ENCODE measurements at places on chromosomes 7 and 10. TPM values are rescaled to one million over a fixed set of nuclear protein-coding genes. Genes with fewer than 3 reads are reported as not detected.
A peak's percentile ranks its signal among the peaks of the same experiment; 100 is the strongest.

Gene CFAP46
- polyA plus RNA-seq: 0.73 TPM

Gene ZNF398
- polyA plus RNA-seq: 8.5 TPM

Gene RELN
- polyA plus RNA-seq: 2.0 TPM

Gene FAM180A
- 1.4 TPM for polyA plus RNA-seq

Gene PRKG1
- polyA plus RNA-seq: 6.9 TPM

Gene ADRA2A
- 0.32 TPM for polyA plus RNA-seq

Gene POM121C
- polyA plus RNA-seq: 29.4 TPM

GRCh38 chr7:84817016-84817415 lies 369.8 kb downstream of the SEMA3D start:
- no peak for DNase-seq

- DNase-seq: no peak
These were observed 5.6 kb downstream of the CCSER2 start for GRCh38 chr10:84333864-84334451.

DNA sequence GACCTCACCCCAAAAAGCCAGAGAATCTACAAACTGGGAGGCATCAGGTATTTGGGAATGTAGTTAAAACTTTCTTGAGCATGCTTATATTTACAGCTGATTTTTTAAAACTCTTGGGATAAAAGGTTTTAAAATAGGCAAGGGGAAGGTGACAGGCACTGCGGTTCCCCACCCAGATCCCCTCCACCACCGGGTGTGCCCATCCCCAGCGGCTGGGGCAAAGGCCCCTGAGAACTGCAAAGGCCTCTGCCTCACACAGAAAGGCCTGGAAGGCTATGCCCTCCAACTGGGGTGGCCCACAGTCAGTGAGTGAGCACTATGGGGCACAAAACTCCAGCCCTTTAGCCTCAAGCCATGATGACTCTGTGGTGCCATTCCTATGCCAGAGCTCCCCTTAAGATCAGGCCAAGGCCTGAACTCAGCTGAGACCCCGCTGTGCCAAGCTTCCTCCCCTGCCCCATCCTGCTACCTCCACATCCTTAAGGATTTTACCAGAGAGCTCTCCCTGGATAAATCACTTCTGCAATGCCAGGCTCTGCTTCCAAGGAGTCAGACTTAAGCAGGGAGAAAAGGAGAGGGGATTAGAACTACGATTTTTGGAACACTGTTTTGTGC lies 299.1 kb downstream of the GRID1 start:
- DNase-seq: no peak

- DNase-seq: no peak
These were observed 115.8 kb downstream of the PLXDC2 start for GRCh38 chr10:19931894-19932590.

GRCh38 chr10:88793712-88794299 lies 8.7 kb upstream of the LIPM start:
- no peak for DNase-seq

DNA sequence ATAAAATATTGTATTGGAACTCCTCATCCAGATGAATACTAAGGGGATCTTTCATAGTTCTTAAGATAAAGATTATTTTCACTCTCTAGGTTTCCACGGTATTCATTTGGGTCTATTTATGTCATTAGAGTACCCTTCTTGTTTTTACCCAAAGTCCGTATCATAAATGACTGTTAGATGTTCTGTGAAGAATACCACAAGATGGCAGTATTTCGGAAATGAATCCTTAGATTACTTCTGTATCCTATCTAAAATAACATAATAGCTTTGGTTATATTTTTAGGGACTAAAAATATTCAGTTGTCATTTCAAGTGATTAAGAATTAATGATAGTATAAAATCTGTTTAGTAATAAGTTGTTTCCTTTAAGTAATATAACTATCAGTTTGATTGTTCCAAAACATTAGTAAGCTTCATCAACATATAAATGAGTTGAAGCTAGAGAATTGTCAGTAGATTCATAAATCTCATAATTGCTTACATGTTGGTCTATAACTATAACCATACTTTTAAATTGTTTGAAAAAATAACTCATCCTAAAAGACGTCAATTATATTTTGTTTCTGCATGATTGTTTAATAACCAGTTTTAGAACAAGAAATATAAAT lies 337.5 kb upstream of the KCND2 start:
- DNase-seq: no peak

DNA sequence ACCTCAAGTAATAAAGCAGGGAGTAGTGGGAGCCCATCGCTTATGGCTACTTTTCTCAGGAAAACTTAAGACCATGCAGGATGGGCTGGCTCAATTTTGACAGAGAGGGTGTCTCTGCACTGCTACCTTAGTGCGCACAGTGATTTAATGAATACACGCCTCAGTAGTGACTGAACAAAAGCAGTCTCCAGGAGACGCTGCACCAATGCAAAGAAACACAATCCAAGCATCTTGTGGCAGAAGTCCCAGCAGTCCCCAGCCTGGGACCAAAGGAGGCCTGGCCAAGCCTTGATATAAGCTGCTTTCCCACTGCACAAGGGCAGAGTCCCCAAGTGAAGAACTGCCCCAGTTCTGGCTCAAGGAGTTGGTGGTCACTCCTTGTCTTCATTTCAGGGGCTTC lies 368.9 kb downstream of the KCNMA1 start:
- no peak for DNase-seq

DNA sequence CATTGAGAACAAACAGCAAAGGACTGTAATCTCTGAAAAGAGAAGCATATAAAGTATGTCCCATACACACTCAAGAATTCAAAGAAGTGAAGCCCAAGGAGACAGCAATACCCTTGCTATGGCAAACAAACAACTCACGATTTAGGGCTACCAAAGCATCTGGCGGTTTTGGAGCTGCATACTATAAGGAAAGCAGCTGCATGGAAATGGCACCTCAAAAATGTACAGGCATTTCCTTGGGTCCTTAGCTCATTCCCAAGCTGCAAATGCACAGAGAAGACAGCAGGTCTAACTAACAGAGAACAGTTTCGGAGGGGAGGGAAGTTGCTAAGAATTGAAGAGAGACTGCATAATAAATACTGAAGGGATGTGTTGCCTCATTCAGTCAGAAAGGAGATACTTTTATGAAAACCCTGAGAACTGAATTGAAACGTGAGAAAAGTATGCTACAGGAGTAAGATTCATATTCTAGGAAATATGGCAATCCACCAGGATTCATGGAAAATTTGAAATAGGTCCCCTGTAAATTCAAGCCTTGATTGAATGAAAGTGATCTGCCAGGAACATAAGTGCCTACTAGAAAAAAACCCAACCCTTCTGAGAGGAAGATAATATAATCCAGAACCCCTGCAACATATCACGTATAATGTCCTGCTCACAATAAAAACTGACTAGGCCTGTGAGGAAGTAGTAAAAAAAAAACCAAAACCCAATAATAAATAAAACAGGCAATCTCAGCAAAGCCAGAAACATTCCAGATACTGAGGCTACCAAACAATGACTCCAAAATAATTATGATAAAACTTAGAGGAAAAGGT lies 36.4 kb downstream of the CUBN start:
- DNase-seq: no peak

DNA sequence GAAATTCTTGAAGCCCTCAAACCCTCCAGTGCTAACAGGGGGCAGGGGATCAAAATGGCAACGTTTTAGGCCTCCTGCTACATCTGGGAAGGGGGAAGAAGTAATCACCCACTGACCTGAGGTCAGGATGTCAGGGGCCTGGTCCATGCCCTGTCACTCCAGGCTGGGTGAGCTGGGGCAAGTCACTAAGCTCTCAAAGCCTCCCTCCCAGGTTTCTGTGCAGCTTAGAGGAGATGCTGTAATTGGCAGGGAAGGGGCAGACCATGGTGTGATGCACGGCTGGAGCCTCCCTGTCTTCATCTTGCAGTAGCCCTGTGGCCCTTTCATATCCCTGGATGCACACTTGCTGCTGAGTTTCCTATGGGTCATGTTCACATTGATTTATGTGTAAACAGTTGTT lies 27.2 kb downstream of the LEP start:
- DNase-seq: no peak

DNA sequence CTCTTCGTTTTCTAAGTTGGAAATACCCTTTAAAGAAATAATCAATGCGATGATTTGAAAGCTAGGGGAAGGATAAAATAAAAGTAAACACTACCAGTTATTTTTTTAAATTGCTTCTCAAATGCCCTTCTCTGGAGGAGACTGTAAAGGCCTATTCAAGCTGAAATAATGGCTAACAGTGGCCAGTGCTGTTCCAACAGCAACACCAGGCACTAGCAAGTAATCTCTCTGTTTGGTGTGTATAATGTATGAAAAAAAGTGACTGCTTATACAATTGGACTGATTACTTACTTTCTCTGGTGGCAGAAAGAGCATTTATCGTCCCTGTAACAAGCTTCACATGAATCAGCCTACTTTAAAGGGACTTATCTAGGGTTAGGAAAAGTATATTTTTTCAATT lies 102.7 kb downstream of the CSTF2T start:
- no peak for DNase-seq

- DNase-seq: peak; percentile 71
These were observed 105.4 kb upstream of the FAM133B start for GRCh38 chr7:92695308-92696261.

DNA sequence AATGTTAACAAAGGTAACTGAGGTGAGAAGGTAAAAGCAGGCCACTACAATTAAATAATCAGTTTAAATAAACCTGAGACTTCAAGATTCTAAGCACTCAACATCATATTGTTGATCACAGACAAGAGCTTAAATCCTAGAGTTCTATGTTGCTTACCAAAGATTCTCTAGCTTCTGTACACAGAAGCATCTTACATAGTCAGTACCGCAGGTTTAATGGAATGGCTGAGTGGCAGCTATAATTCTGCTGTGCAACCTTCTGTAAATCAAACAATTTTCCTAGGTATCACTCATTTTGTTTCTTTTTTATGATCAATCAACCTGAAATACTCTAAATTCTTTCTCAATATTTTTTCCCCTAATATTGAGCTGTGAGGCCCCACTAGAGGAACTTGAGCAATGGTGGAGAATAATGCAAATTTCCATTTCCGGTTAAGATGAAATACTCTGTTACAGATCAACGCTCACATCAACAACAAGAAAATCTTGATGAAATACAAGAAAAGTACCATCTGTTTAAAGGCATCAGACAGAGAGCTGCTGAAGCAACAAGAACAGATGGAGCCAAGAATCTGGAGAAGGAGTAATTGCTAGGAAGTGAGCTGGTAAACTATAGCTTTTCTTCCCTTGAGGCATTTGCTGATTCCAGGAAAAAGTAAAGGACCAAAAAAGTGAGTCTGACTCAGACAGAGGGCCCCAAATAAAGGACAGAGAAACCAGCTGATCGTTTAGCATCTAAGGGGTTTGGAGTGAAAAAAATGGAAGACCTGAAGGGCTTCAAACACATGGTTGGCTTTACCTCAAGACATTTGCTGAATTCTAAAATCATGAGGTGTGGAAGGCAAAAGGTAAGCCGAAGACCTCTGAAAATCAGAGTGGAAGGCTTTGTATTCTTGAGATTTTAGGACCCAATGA lies 22.6 kb downstream of the PNPLA8 start:
- DNase-seq: no peak

Measured in adrenal gland (tissue), 19 donors.